Astrocyte (in vitro differentiated cells and primary cell): ENCODE measurements at places on chromosomes 7 and 10. TPM values are rescaled to one million over a fixed set of nuclear protein-coding genes. Genes with fewer than 3 reads are reported as not detected.

- no peak overlapping the region for H3K27ac ChIP-seq
- H3K4me3 ChIP-seq: no peak overlapping the region
- DNase-seq: no peak
Measured at GRCh38 chr10:133207041-133207600, 22.9 kb upstream of the UTF1 start.

DNA sequence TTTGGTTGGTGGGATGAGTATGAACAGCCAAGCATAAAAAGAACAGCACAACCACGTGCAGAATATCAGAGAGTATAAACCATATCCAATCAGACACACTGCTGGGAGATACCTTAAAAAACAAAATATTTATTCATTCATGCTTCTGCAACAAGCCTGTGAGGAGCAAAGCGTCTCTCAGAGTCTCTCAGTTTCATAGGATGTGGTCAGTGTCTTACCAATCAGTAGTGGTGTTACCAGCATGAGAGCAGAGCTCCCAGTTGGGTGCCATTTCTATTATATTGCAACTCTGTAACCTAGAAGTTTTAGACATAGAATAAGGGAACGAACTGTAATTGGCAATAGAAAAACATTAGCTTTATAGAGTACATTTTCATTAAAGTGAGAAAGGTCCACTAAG lies 445.9 kb upstream of the LRRN3 start:
- no peaks in the 10 kb centered on the region for H3K36me3 ChIP-seq
- DNase-seq: no peak
- no peaks in the 10 kb centered on the region for H3K27me3 ChIP-seq
- H3K4me3 ChIP-seq: no peak overlapping the region

GRCh38 chr10:3406556-3406955 lies 234.0 kb upstream of the PITRM1 start:
- H3K4me3 ChIP-seq: no peak overlapping the region
- H3K36me3 ChIP-seq: no peaks in the 10 kb centered on the region
- H3K4me1 ChIP-seq: peaks cover 3% of the 10 kb centered on the region
- H3K27me3 ChIP-seq: peaks cover 3% of the 10 kb centered on the region
- H3K27ac ChIP-seq: no peak overlapping the region

GRCh38 chr10:3486346-3487065 lies 298.5 kb downstream of the KLF6 start:
- peak; percentile 67 for DNase-seq
- H3K4me3 ChIP-seq: no peak overlapping the region
- H3K27me3 ChIP-seq: no peaks in the 10 kb centered on the region
- peaks cover 19% of the 10 kb centered on the region for H3K4me1 ChIP-seq
- H3K36me3 ChIP-seq: no peaks in the 10 kb centered on the region

- peaks cover 22% of the 10 kb centered on the region for H3K36me3 ChIP-seq
- no peak overlapping the region for H3K4me3 ChIP-seq
- H3K4me1 ChIP-seq: peaks cover 6% of the 10 kb centered on the region
Measured at GRCh38 chr10:133399123-133399601, 5.2 kb downstream of the MTG1 start.

GRCh38 chr10:63115732-63116383 lies 17.3 kb upstream of the NRBF2 start:
- peaks cover 13% of the 10 kb centered on the region for H3K4me1 ChIP-seq
- DNase-seq: peak; percentile 95
- no peaks in the 10 kb centered on the region for H3K27me3 ChIP-seq

DNA sequence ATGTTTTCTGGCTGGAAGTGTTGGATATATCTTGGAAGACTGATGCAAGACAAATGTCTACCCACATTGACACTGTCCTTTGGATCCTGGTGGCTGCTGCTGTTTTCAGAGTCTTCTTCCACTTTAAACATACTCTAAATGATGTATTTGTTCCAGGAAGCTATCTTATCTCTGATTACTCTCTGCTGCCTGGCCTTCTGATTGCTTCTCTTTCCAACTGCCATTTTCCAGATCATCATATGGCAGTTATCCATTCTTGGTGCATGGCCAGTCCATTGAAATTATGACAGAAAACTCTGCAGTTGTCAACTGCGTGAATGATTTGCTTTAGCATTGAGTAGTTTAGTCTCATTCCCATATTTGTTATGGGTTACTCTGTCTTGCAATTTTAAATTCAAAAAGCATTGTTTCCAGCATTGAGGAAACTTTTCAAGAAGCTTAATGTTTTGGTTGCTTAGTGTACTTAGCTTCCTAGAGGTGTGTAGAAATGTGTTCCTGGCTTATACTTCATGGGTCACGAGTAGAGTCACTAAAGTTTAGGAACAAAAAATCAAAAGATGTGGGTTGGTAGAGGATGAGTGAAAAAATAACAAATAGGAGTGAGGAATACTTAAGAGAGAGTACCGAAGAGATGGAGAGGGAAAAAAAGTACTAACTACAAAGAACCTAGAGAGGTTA lies 268.3 kb upstream of the MTPN start:
- no peak overlapping the region for H3K27ac ChIP-seq
- H3K27me3 ChIP-seq: no peaks in the 10 kb centered on the region
- no peaks in the 10 kb centered on the region for H3K36me3 ChIP-seq

GRCh38 chr7:100789055-100789454 lies 38.3 kb downstream of the EPHB4 start:
- no peak for DNase-seq
- H3K4me3 ChIP-seq: no peak overlapping the region
- no peaks in the 10 kb centered on the region for H3K36me3 ChIP-seq
- no peak overlapping the region for H3K27ac ChIP-seq

Gene SCART1
- total RNA-seq: 0.43 and 0.50 TPM in 2 replicates

Gene GRID1
- total RNA-seq: 0.48 and 0.75 TPM in 2 replicates

Gene RAB19
- 0.50 TPM in 1 of 2 replicates, not detected in the other for total RNA-seq

Gene CPXM2
- 5.2 and 5.5 TPM in 2 replicates for total RNA-seq

Gene HABP2
- not detected in 2 replicates for total RNA-seq

Gene MRLN
- not detected in 2 replicates for total RNA-seq
